GM12892 (cell line): ENCODE measurements at places on chromosomes 6 and 20.

- DNase-seq: no peak
Observed at GRCh38 chr6:98433325-98434056, 400.9 kb upstream of the POU3F2 start.

DNA sequence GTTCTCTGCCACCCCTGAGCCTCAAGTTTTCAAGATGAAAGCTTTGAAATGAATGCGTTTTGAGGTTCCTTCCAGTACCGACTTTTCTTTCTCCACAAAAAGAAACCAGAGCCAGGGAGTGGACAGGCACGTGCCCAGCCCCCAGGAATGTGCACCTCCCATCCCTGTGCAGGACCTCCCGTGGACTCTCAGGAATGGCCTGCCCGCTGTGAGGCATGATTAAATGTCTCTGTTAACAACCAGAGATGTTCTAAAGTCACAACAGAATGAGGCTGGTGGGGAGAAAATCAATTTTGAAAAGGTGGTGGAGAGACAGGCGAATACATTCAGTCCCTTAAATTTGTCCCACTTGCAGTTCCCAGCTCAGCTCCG is 1.5 kb downstream of the TGM3 start:
- DNase-seq: no peak

- no peak for DNase-seq
Observed at GRCh38 chr6:7916959-7917358, 6.4 kb upstream of the TXNDC5 start.

DNA sequence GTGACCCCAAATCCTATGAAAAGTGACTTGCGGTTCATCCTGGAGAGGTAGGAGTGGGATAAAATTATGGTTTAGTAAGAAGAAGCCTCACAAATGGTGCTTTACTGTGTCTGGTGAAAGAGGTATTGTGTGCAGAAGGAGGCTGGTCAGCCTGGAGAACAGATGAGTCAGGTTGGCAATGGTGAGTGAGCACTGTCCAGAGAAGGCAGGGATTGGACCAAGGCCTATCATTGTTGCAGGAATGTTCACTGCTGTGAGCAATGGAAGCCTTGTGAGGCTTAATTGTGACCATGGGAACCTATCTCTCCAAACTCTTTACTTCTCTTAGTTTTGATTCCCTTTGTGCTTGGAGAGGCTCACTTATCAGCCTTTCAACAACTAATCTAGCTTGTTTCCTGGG is 89.0 kb upstream of the KCNK16 start:
- DNase-seq: no peak

- DNase-seq: peak; percentile 41
Observed at GRCh38 chr6:34391786-34392496, 528 bp downstream of the NUDT3 start.

- DNase-seq: no peak
Observed at GRCh38 chr20:44570367-44570766, 12.0 kb upstream of the PKIG start.

DNA sequence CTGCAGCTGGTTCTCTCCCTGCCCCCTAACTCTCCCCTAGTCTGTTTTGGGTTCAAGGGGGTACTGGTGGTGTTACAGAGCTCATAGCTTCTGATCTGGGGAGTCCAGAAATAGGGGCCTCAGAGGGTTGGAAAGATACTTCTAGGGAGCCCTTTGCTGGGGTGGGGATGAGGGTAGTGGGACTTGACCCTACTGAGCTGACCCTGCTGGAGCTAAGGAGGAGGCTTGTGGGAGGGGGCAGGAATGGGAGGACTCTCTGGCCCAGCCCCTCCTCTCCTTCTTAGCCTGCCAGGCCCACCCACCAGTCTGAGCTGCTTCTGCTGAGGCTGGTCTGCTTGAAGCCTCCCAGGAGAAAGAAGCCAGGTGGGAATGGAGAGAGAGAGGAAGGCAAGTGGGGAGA is at the start of gene EGFL8:
TSS of gene EGFL8 (plus strand) at position 301 of the 400 bp plus-strand sequence. CDS start 1,571 bp downstream, outside the sequence.
- no peak for DNase-seq

- no peak for DNase-seq
Observed at GRCh38 chr6:135522965-135523692, 25.6 kb upstream of the AHI1 start.

DNA sequence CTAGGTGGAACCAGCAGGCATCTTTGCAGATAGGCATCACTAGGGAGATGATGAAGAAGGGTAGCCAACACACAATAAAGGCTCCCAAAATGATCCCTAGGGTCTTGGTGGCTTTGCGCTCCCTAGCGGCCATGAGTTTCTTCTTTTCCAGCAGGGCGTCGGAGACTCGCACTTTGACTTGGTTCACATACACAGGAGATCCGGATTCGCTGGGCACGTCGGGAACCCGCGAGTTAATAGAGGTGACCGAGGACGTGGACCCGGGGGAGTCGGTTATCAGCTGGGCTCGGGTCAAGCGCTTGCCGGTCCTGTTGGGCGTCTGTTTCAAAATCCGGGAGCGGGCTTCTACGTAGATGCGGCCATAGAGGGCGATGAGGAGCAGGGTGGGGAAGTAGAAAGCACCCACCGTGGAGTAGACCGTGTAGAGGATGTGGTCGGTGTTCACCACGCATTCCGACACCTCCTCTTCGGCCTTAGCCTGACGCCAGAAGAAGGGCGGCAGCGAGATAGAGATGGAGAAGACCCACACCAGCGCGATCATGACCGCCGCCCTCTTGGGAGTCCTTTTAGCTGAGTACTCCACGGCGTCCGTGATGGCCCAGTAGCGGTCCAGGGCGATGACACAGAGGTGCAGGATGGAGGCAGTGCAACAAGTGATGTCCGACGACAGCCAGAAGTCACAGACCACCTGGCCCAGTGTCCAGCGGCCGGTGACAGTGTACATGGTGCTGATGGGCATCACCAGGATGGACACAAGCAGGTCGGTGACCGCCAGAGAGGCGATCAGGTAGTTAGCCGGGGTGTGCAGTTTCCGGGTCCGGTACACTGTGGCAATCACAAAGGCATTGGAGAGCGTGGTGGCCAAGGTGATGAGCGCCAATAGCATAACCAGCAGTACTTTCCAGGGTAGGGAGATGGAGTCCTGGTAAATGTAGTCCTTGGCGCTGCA is 658 bp downstream of the HTR1B start:
- DNase-seq: no peak

- no peak for DNase-seq
Observed at GRCh38 chr20:20690676-20691476, 21.6 kb downstream of the RALGAPA2 start.

DNA sequence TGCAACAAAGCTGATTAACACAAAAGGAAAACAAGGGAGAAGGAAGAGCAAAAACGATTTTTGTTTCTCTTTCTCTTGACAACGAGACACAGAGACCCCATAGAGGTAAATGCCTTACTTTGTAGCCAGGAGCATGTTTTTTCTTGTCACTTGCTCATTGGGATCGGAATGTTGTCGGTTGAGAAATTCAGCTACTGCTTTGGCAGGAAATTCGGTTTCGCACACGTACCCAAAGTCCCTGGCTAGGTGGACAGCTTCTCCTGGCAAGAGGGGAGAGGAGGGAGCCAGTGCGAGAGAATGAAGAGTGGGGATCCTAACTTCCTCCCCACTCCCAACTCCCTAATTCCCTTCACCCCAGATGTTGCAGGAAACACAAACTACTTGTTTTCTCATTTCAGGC is 14.5 kb downstream of the TFAP2A start:
- no peak for DNase-seq

- no peak for DNase-seq
Observed at GRCh38 chr6:131161987-131162386, 26.7 kb downstream of the AKAP7 start.

- DNase-seq: no peak
Observed at GRCh38 chr6:21915707-21916260, 322.2 kb downstream of the SOX4 start.

GRCh38 chr6:55643861-55644260 is 64.9 kb upstream of the HMGCLL1 start:
- no peak for DNase-seq

GRCh38 chr6:31243508-31243907 is 28.4 kb downstream of the HLA-C start:
- DNase-seq: no peak

DNA sequence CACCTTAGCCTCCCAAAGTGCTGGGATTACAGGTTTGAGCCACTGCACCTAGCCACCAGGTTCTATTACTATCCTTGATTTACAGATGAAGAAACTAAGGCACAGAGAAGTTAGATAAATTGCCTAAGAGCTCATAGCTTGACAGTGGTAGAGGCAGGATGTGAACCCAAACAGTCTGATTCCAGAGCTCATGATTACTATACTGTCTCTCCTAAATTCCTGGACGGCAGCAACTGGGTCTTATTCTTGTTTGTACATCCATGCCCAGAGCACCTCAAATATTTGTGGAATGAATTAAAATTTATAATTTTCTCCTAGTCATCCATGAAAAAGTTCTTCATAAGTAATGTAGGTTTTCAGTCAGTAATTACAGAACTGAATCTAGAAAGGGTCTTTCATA is 15.1 kb downstream of the PDSS2 start:
- DNase-seq: no peak

- DNase-seq: no peak
Observed at GRCh38 chr20:5342021-5342420, 25.3 kb upstream of the PROKR2 start.

- no peak for DNase-seq
Observed at GRCh38 chr6:118649918-118650581, 1.3 kb downstream of the CEP85L start.

DNA sequence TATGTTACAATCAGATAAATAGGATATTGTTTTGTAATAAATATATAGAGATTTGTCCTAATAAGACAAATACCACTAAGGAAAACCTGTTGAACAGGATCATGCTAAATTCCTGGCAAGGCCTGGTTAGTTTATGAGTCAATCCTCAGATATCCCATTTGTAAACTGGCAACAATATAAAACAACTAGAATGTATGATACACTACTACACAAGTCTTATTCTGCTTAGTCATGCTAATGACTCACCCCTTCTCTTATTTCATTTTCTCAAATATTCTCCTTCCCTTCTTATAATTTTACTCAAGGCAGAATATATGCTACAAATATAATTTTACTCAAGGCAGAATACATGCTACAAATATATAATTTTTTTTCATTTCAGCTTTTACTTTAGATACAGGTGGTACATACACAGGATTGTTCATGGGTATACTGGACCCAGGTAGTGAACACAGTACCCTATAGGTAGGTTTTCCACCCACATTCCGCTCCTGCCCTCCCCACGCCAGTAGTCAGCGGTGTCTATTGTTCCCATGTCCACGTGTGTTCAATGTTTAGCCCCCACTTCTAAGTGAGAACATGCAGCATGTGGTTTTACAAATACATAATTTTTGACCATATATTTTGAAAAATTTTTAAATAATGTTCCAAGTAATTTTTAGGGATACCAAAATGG is 6.3 kb downstream of the OSER1 start:
- DNase-seq: no peak

DNA sequence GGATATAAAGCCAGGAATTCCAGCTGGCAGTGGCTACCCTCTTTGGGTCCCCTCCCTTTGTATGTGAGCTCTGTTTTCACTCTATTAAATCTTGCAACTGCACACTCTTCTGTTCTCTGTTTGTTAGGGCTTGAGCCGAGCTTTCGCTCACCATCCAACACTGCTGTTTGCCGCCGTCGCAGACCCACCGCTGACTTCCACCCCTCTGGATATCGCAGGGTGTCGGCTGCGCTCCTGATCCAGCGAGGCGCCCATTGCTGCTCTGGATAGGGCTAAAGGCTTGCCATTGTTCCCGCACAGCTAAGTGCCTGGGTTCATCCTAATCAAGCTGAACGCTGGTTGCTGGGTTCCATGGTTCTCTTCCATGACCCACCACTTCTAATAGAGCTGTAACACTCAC is 1433.5 kb upstream of the ADGRB3 start:
- DNase-seq: no peak

GRCh38 chr6:151376440-151376839 is 14.9 kb downstream of the ZBTB2 start:
- no peak for DNase-seq

GRCh38 chr20:38673261-38673660 is 51.0 kb upstream of the SLC32A1 start:
- DNase-seq: no peak

GRCh38 chr6:20255428-20255827 is 43.2 kb upstream of the MBOAT1 start:
- no peak for DNase-seq

DNA sequence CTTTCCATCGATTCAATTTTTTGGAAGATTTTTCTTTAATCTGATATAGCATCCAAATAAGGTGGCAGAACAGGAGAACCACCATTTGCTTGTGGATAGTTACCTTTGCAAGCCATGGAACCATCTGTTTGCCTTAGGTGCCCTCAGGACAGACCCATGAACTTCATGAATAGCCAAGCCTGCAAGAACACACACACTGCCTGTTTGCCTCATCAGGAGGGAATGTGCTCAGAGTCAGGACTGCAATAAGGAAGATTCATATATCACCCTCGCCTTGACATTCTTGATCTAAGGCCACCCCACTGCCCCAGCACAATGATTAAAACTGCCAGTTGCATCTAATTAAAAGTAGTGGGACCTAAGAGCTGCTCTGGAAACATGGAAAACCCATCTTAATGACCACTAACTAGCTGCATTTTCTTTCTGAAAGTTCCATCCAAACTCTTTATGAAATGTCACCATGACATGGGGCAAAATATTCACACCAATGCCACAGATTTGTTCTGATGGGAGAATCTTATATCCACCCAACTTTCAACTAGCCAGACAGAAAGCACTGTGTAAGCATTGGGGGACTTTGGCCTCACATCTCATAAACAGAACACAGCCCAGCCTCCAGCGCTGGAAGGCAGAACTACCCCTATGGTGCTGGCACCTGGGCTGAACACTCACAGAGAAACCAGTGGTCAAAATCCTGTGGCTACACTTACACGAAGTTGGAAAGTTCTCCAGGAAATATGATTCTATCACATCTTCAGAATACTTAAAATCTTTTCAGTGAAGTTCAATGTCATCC is 48.3 kb downstream of the TBXT start:
- no peak for DNase-seq

DNA sequence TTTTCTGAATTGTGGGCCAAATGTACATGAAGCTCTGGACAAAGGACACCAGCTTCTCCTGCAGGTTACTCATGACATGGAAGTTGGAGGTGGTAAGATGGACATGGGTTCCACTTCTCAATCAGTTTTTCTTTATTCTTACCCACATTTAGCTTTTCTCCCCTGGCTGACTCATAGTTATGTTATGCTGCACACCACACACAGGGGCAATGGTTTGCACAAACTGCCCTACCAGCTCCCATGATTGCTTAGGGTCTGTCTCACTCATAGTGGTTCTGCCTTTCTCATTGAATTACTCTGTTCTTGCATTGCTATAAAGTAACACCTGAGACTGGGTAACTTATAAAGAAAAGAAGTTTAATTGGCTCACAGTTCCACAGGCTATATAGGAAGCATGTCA is 4.5 kb upstream of the CD109 start:
- DNase-seq: no peak

- DNase-seq: no peak
Observed at GRCh38 chr6:135680964-135681913, 170.3 kb upstream of the PDE7B start.

GRCh38 chr6:93235775-93236174 is 183.6 kb downstream of the EPHA7 start:
- DNase-seq: no peak

DNA sequence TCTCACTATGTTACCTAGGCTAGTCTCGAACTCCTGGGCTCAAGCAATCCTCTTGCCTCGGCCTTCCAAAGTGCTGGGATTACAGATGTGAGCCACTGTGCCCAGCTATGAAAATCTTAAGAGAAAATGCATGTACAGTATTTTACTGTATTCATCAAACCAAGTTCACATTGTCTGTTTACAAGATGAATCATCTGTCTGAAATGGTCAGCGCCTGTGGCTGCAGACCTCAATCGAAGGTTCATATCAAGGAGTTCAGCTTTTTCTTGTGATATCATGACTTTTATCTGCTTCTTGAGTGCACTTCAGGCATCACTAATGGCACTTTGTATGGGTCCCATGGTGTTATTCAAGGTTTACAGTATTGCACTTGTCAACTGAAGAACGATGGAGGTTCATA is 155.1 kb downstream of the SLC16A10 start:
- DNase-seq: no peak
